NCI-H1930 (cell line): ENCODE measurements at places on chromosomes 5 and 9.

- no peak for DNase-seq
These were observed 180.2 kb downstream of the DENND1A start for GRCh38 chr9:123749580-123750202.

GRCh38 chr9:134880484-134881312 is at the start of gene FCN2:
Gene FCN2 (plus strand): TSS chr9:134880810. CDS start chr9:134880822, 12 bp downstream.
- DNase-seq = no peak

DNA sequence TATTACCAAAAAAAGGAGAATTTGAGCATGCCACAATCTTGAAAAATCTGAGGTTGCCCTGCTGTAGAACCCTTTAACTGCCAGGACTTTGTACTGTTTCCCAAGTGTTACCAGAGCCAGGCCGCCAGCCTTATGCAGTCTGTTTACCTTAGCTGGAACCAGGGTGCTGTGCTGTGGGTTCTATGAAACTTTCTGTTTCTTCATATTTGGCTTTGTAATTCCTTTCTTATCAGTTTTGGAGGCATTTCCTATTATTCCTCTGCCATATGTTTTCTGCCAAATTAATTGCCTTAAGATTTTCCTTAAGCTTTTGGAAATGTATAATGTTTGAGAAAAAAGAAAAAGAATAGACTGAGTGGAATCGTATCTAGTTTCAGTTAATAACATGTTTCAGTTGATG is 2.1 kb downstream of the S1PR3 start:
- DNase-seq = no peak

- DNase-seq = no peak
These were observed 5.9 kb downstream of the MED22 start for GRCh38 chr9:133342069-133342406.

GRCh38 chr5:111667128-111667736 is 89.8 kb downstream of the NREP start:
- no peak for DNase-seq

- no peak for DNase-seq
These were observed 149.9 kb upstream of the HMHB1 start for GRCh38 chr5:143662020-143662419.

GRCh38 chr5:10623305-10623910 is 59.5 kb downstream of the ANKRD33B start:
- no peak for DNase-seq

GRCh38 chr5:2143088-2143487 is 260.4 kb upstream of the IRX4 start:
- DNase-seq = no peak

DNA sequence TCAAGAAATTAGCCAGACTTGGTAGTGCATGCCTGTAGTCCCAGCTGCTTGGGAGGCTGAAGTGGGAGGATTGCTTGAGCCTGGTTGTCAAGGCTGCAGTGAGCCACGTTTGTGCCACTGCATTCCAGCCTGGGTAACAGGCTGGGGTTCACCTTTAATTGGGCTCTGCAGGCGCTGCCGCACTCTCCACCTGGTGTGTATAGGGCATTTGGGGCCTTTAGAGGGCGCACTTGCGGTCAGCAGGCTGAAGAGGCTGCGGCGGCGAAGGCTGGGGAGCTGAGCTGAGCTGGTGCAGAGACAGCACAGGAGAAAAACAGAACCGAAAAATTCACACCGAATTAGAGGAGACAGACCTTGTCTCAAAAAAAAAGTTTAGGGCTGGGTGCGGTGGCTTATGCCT is 31.2 kb downstream of the CDK7 start:
- no peak for DNase-seq

DNA sequence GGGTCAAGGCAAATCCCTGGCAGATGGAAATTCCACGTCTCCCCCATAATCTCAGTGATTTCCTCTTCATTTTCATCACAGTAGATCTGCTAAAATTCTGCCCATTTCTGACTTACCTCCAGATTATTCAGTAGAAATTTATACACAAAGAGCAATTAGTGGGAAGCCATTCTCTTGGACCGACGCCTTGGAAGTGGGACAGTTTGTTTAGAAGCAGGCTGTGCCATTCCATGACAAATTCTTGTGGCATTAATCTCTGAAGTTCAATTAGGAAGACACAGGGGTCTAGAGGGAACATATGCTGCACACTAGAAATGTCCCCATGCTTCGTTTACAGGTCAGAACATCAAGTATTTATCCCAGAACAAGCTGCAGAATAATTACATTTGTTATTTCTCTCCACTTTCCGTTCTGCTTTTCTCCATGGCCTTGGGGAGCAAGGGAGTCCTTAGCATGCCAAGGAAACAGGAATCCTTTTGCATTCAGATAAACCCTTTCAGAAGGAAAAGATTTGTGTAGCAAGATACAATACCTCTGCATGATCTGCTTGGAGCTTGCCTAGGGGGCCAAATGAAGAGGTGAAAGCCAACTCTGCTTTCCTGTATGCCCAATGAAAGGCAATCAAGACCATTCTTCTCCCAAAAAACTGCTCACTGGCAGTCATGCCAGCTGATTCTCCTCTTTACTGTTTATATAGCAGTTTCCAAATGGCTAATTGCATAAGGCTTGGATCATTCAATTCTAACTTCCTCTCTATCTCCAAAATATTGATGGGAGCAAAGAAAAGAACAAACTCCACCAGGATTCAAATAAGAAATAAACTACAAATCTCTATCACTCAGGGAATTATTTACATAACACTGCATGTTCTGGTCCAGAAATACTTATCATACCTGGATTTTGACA is 2.5 kb upstream of the PRKACG start:
- no peak for DNase-seq

DNA sequence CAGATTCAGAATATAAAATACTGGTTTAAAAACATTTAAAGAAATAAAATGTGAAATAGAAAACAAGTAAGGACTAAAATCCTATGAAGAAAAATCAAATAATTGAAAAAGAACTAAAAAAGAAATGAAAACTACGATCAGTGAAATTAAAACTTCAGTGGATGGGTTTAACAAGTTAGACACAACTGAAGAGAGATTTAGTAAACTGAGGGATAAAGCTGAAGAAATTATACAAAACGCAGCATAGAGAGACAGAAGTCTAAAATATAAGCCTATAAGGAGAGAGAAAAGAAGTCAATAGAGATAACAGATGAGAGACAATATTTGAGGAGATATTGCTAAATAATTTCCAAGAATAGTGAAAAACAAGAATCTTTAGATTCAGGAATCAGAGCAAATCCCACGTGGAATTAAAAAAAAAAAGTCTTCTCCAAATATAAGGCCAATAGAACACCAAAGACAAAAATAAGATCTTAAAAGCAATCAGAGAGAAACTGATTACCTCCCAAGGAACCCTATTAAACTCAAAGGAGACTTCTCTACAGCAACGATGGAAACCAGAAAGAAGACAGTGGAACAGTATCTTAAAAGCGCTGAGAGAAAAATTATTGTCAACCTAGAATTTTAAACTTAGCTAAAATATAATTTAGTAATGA is 59.6 kb upstream of the ABL1 start:
- no peak for DNase-seq

- no peak for DNase-seq
These were observed 305.5 kb downstream of the ZSWIM6 start for GRCh38 chr5:61637566-61637965.

DNA sequence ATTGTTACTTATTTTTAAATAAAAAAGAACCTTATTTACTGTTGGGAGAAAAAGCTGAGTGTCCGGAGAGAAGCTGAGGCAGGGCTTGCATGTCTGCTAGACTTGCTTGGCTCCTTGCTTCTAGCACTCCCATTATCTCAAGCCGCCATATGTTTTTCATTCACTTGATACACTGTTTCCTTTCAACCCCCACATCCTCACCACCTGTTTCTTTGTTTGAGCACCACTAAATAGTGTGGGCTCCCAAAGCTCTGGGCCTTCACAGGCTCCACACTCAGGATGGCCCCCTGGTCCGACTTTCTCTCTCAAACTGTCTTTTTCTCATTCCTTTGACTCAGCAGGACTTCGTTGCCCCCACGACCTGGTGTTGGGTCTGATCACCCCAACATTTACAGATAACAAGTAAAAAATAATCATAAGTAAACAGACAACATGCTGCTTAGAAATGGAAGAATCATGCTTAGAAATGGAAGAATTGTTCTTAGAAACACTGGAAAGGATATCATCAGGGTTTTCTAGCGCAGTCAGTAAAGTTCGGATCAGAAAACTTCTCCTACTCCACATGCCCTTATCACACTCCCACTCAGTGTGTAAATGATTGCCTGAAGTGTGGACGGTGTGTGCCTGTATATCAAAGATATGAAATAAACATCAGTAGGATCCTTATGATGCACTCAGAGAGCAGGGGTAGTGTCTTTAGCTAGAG is 58.5 kb downstream of the APTX start:
- DNase-seq = no peak

- no peak for DNase-seq
These were observed 280.1 kb downstream of the HSPA4 start for GRCh38 chr5:133331941-133332340.

- no peak for DNase-seq
These were observed 2.3 kb downstream of the UHRF2 start for GRCh38 chr9:6415266-6415665.

DNA sequence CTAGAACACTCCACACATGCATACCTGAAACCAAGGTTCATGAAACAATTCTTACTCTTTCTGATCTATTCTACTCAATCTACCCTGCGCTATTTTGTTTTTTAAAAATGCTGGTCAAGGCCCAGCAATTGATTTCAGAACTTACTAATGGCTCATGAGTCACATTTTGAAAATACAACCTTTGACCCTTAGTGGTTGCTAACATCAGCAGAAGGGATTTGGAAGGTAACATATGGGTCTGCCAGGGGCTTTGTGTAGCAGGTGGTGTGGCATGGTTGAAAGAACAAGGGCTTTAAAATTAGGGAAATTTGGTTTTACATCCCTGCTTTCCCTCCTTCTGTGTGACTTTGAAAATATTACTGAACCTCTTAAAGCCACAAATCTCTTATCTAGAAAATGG is 101.4 kb downstream of the ATG10 start:
- no peak for DNase-seq

GRCh38 chr9:115444959-115445358 is 327.0 kb upstream of the TNC start:
- DNase-seq = no peak

GRCh38 chr5:100623719-100624118 is 88.5 kb downstream of the FAM174A start:
- no peak for DNase-seq

GRCh38 chr9:95772320-95773052 is 103.0 kb upstream of the ERCC6L2 start:
- DNase-seq = no peak

DNA sequence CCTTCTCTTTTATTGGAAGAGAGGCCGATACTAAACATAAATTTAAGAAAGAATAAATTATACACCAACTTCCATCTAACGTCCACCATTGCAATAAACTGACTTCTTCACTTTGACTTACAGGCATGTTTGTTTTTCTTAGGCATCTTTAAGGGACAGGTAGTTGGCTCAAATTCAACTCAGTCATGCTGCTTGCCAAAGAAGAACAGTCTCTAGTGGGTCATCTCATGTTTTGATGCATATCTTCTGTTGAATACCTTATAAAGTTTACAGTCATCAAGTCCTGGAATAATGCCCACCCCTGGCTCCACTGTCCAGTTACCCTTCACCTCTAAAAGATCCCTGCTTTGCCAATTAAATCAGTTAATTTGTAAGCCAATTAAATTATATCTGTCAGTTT is 328.2 kb upstream of the GRAMD2B start:
- DNase-seq = no peak

- no peak for DNase-seq
These were observed 297.7 kb downstream of the MSX2 start for GRCh38 chr5:175021841-175022625.

DNA sequence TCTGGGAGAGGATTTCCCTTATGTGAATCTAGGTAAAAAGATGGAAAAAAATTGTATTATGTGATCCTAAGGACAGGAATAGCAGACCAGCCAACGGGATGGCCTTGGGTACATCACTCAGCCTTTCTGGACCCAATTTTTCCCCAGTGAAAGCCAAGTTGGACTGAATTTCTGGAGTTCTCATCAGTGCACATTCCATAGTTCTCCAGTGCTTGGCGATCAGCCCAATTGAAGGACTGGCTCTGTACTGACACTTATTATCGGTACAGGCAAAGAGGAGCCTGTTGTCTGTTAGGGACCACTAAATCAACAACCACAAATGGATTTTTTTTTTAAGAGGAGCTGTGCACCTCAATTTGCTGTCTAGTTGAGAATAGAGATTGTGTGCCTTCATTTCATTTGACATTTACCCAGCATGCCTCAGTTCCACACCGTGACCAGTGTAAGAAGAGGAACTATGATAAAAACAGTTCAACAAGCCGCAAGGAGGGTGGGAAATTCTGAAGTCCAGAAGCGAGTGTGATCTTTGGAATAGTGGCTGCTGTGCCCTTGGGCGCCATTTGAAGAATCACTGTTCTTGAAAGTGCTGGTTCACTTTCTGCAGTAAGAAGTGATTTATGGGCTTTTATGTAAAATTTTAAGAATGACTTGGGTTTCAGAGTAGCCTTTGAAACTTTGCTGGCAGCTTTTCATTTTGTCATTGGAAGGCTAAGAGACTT is 8.0 kb downstream of the ARL10 start:
- no peak for DNase-seq

DNA sequence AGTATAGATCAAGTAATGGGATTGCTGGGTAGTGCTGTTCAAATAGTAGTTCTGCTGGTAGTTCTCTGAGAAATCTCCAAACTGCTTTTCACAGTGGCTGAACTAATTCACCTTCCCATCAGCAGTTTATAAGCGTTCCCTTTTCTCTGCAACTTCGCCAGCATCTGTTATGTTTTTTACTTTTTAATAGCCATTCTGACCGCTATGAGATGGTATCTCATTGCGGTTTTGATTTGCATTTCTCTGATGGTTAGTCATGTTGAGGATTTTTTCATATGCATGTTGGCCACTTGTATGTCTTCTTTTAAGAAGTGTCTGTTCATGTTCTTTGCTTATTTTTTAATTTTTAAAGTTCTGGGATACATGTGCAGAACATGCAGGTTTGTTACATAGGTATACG is 279.2 kb upstream of the NREP start:
- no peak for DNase-seq

DNA sequence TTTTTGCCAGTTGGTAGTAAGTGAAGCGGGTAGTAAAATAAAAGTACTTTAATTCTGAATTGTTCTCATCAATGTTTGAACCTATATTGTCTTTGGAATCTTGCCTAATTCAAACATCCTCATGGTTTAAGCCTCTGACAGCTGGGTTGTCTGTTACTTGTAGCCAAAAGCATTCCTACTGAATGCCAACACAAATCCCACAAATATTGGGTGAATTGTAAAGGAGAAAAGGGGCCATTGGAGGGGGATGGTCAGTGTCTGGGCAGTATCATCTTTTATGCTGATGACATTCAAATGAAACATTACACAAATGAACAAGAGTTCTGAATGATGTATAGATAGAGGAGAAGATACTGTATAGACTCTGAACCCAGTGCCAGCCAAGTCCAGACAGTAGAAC is 309.5 kb downstream of the OSTF1 start:
- DNase-seq = no peak
